ENCODE measurements at places on chromosomes 12 and 14.

DNA sequence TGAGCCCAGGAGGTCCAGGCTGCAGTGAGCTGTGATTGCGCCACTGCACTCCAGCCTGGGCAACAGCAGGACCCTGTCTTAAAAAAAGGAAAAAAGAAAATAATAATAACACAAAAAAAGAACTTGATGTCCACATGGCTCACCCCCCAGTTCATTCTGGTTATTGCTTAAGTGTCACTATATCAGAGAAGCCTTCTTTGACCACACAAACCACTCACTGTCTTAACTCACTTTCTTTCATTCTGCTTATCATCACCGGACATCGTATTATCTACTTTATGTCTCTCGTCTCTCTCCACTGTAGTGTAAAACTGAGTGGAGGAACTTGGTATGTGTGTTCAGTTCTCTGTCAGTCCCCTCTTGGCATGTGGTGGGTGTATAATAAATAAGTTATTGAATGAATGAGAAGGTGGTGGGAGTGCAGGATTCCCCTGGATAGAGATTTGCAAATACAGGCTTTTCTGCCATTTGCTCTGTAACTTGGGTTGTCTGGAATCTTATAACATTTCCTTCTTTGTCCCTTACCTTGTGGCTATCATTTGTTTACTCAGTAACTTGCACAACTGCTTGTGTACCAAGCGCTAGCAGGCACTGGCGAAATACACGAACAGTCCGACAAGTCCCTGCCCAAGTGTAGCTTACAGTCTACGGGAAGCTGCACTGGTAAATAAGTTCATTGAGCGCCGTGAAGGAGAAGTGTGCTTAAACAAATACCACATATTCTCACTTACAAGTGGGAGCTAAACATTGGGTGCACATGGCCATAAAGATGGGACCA, 86.6 kb upstream of the TRAF3 start:
- DNase-seq = no peak

- no peak for DNase-seq
Measured at GRCh38 chr14:36454599-36455240, 65.3 kb downstream of the NKX2-1 start.

- no peak for DNase-seq
Measured at GRCh38 chr14:89787525-89787924, 167.0 kb downstream of the EFCAB11 start.

- no peak for DNase-seq
Measured at GRCh38 chr12:92445253-92446082, 257.3 kb upstream of the PLEKHG7 start.

DNA sequence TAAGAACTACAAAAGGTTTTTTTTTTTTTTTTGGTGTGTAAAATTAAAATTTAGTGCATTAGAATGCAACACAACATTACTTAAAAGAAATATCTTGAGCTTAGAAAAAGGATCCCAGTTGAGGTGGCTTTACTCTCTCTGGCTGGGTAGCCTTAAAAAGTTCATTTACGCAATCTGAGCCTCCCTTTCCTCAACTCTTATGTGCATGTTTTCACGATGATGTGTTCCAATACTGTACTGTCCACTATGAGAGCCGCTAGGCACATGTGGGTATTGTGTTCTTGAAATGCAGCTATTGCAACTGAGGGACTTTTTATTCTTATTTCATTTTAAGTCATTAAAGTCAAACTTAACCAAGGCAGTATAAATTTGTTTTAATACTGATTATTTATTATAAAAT, 460.9 kb upstream of the SYT1 start:
- peak; percentile 84 for DNase-seq

GRCh38 chr12:83386527-83387264, 700.0 kb downstream of the TMTC2 start:
- DNase-seq = no peak

- no peak for DNase-seq
Measured at GRCh38 chr14:53601409-53601808, 355.2 kb downstream of the BMP4 start.

DNA sequence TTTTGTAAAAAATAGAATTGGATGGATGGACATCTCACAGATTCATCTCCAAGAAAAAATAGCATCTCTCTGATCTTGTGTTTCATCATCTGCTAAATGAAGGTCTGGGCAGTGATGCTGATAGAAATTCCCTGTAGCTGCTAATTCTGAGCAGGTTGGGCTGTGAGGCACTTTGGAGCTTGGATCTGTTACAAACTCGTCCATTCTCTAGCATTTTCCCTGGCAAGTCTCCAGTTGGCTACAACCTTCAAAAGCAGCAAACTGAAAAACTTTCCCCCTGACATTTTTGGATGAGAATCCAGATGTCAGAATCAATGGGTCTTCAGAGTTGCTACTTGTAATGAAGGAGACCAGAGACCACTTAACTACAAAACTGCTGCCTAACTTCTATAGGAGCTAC, 72.7 kb downstream of the TPH2 start:
- DNase-seq = peak; percentile 13

DNA sequence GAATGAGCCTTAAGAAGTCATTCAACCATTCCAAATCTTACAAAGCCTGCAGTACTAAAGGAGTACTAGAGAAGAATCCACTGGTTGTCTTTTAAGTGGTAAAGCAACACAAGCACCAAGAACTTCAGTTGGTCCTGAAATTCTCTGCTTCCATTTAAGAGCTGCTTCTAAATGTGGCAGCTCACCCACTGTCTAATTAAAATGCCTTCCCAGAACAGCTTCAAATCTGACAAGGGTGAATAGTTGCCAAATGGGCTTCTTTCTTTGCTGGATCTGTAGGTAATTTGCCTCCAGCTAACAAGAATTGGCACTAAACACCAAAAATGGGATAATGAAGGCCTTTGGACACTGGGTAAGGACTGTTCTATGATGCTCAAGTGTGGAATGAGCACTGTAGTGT, 72.2 kb upstream of the NAP1L1 start:
- DNase-seq = no peak

GRCh38 chr14:100666851-100667250, 59.8 kb upstream of the DLK1 start:
- DNase-seq = no peak

DNA sequence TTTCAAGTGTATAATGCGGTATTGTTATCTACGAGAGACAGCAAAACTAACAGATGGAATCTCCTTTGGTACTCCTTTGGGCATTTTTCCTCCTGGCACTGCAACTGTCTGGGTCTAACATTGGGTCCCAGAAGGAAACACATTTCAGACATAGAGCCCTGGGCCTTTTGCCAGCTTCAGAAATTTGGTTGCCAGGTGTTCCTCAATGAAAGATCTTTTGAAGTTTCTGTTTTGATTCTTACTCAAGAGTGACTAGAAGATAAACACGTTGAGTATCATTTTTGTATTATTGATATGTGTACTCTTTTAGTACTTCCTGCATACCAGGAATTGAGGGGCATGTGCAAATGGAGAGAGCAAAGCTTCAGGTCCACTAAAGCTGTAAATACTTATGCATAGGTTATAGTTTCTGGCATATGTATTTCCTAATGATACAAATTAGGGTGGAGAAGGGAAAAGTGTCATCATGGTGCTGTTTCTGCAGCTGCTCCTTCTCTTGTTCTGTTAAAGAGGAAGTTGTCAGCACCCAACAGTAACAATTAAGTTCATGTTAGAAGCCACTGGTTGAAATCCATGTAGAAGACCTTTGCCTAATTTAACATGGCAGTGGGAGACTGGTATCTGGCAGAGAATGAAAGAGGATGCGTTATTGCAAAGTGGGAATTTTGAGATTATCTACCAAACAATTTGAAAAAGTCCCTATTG, 53.5 kb downstream of the SLC38A6 start:
- no peak for DNase-seq

DNA sequence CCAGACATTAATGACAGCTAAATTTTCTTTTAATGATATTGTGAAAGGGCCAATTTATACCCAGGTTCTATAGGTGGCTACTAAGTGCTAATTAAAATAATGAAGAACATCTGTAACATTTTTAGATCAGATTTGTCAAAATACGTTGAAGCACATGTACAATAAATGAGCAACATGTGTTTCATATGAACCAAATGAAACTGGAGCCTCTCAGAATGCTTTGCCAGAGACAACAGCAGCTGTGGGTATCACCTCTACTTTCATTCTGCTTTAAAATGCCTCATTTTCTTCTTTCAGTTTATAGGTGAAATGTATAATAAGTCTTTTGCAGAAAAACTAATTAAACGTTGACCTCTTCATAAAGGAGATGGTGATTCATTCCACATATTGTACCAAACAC, 26.1 kb upstream of the MYF6 start:
- no peak for DNase-seq

All from iris pigment epithelial cell (primary cell).